A549 treated with RU486 at 1 μM for 4 hours (cell line): ENCODE measurements at places on chromosomes 7 and 10. TPM values are rescaled to one million over a fixed set of nuclear protein-coding genes. Genes with fewer than 3 reads are reported as not detected.

WDFY4 gene
- total RNA-seq = not detected in 5 replicates

ASZ1 gene
- not detected in 5 replicates for total RNA-seq

ENO4 gene
- 0.15 to 0.31 TPM (median 0.22 TPM) in 5 replicates for total RNA-seq

ELFN1 gene
- total RNA-seq = 0.32 to 0.59 TPM (median 0.39 TPM) in 5 replicates

TACR2 gene
- 0.07 to 0.19 TPM (median 0.16 TPM) in 5 replicates for total RNA-seq

NT5C3A gene
- 22.5 to 46.2 TPM (median 39.0 TPM) in 5 replicates for total RNA-seq

HPSE2 gene
- total RNA-seq = not detected in 5 replicates
